ENCODE measurements at places on chromosomes 4 and X.

DNA sequence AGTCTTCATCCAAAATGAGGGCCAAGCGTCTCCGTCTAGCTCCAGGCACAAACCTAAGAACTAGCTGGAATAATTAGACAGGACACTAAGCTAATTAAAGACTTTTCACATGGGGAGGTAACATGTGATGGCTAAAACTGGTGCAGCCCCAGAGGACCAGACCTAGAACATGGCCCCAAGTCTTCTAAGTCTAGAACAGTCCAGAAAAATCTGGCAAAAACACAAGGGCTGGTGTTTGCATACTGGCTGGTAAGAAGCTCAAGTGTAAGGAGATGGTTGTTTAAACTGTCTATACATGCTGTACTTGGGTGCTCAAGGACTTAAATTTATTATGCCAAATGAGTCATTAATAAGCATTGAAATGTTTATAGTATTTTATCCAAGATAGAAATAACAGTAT, 10.0 kb downstream of the SH3KBP1 start:
- no peak for DNase-seq

GRCh38 chr4:3407930-3408792, 33.6 kb upstream of the HGFAC start:
- no peak for DNase-seq

DNA sequence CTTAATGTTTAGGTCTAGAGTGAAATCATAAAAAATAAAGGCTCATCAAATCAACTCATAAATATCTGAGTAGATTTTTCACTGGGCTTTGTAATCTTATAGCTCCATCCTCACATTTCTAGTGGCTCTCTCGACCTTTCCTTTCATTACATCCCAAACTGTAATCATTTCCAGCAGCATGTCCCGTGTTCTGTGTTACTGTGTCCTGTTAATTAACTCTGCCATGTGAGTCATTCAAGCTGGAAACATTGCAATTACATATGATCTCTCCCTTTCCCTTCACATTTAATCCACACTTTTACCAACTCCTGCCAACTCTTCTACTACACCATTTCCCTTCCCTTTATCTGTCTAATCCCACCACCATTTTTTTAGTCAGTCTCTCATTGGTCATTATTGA, 75.5 kb downstream of the UGT8 start:
- DNase-seq = no peak

GRCh38 chr4:11042760-11043159, 358.2 kb upstream of the CLNK start:
- DNase-seq = no peak

DNA sequence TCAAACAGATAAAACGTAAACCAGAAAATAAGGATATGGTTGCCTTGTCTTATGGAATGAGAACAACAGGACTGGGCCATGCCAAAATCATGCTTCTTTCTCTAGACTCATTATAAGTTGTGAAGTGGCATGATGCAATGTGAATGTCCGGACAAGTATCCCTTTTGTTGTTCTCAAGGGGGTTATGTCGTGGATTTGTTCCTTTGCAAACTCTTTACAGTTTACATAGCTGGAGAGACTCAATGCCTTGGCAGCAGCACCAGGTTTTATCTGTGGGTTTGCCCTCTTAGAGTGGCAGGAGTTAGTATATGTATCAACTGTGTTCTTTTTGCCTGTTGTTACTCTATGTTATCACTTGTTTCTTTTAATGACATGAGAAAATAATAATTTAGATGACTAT, 41.4 kb downstream of the SPRY1 start:
- DNase-seq = no peak

- DNase-seq = no peak
These were observed 613.5 kb downstream of the PCDH18 start for GRCh38 chr4:136918772-136919171.

DNA sequence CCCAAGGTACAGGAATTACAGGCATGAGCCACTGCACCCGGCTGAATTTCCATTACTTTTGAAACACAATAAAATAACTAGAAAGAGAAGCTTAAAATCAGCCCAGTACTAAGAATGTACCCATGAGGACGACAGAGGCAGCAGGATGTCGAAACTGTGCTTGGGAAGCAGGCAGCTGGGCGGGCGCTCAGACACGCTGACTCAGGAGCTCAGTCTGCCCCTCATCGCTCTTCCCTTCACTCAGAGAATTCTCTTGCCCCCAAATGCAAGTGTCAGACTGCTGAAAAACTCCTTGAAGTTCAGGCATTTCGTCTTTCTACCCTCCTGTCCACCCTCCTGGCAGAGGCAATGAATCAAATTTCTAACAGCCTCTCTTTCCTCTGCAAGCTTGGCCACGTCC, 41.0 kb upstream of the CDKN2AIP start:
- DNase-seq = no peak

DNA sequence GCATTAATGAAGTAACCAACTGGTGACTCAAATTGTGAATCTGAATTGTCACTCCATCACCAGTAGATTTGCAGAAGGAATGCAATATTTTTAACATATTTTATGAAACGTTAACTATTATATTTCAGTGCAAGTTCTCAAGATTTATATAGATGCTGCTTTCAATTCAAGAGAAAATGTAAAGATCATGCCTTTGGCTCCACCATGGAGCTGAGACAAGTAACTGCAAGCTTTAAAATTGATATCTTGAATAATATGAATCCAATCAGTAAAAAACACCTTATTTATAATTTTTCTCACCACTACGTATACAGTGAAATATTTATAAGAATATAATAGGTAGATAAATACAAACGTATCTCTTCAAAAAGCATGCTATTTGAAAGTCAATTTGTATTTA, 27.8 kb upstream of the GALNTL6 start:
- DNase-seq = no peak

- DNase-seq = no peak
These were observed 29.0 kb downstream of the VCX3A start for GRCh38 chrX:6505960-6506359.

GRCh38 chrX:136823175-136823574, 42.4 kb upstream of the ARHGEF6 start:
- no peak for DNase-seq

- no peak for DNase-seq
These were observed 3.9 kb downstream of the TFDP3 start for GRCh38 chrX:133214301-133214700.

DNA sequence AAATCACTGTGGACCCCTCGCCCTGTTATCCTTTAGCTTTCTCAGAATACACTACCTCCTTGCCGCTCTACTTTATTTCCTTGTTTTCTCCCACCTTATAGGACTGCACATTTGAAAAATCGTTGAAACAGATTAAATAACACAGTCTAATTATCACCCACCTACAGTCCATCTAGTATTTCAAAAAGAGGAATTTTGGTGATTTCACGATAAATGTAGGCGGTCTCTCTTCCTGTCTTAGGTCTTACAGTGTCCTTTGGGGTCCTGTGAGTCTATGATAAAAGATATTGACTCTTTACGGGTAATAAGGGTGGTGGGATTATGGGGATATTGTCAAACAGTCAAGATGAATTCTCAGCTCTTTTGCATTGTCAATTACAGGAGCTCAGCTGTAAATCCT, 2.4 kb upstream of the TBL1X start:
- no peak for DNase-seq

DNA sequence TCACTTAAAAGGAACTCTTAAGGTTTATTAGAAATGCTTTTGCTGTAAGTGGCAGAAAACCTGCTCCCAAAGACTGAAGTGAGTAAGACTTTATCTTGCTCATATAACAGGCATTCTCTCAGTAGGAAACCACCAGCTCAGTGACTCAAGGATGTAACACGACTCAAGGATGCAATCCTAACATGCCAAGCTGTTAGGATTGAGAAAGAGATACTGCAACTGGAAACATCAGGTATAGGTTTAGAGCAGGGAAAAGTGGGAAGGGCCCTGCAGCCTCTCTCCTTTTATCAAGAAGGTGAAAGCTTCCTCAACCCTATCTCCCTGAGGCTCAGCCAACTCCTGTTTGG, 11.9 kb upstream of the SLC9A7 start:
- no peak for DNase-seq

- DNase-seq = no peak
These were observed 217.1 kb upstream of the SMIM31 start for GRCh38 chr4:164536814-164537213.

- DNase-seq = no peak
These were observed 37.1 kb upstream of the CCDC149 start for GRCh38 chr4:24949970-24950369.

DNA sequence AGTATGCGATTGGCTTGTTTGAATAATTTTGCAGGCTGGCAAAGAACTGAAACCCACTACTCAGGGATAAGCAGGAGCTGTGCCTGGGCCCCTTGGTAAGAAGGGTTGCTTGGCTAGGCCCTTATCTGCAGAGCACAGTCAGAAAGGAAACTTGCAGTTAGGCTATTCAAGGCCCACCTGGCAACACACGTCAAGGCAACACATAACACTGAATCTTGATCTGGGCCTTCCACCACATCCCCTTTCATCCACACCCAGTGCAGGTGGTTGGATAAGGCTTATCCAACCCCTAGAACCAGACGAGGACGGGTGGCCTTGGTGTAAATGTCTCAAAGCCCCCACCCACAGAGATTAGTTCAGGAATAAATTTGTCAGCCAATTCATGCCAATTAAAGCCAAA, 72.8 kb upstream of the NEIL3 start:
- DNase-seq = no peak

- DNase-seq = no peak
These were observed 5.6 kb upstream of the CT47C1 start for GRCh38 chrX:119067023-119067739.

GRCh38 chr4:183320211-183321059, at the start of gene CLDN22:
Gene CLDN22 (minus strand): TSS chr4:183320276. CDS start chr4:183320218, 58 bp downstream.
- DNase-seq = no peak

- no peak for DNase-seq
These were observed 73.2 kb downstream of the CBLL2 start for GRCh38 chrX:22345884-22346283.

DNA sequence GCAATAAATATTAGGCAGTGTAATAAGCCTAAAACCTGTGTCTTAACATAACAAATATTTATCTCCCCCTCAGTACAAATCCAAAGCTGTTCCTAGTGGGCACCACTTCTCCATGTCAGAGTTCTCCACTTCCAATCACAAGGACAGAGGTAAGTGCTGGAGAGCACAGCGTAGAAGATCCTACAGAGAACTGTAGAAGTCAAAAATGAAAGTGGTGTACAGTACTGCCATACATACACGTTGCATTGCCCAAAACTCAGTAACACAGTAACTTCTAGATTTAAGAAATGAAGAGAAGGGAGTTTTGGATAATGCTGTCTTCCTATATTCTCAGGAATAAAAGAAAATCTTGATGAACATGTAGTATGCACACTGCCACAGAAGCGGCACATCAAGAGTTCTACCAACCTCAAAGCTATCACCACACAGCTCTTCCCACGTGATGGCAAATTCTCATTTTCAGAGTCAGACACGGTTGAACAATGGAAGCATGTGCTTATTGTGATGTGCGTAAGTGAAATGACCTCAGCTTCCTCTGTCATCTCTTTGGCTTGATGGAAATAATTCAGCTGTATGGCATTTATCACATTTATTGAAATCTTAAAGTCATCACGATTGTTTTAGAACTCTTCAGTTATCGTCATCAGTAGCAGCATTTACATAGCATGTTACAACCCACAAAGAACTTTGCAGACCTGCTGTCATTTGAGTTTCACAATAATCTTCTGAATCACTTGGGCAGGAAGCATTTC, 27.1 kb upstream of the SPANXN4 start:
- DNase-seq = no peak

DNA sequence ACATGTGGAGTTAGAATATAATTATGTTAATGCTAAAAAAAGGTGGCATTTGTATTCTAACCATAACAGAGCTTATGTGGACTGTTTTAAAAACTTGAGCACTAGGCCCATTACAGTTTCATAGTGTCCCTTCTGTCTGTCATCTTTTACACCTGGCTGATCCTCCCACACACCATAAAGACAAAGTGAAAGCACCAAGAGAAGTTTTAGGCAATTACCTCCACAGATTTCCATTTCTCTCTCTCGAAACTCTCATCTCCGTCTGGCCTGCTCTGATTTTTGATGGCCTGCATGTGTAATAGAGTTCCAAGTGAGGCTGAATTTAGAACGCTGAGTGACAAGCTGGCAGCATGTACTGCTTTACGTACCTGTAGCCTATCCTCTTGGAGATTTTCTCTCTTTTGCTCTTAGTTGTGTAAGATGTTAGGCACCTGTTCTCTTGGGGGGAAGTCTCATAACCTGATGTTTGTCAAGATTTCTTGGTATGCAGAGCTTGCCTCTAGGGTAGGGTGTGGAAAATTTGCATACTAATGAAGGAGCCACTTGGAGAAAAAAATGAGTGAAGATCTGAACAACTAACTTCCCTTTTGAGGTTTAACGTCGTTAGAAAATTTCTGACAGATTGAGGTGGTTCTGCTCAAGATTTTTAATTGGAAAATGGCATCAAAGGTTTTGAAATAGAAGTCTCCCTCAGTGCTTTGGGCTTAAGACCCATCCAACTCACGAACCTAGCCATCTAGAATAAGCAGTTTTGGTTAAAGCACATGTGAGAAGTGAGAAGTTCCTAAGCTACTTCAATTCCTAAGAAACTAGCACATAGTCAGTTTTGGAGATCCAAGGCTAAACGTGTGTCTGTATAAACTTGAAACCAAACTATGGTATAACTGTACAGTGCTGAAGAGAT, 57.6 kb upstream of the RAP1GDS1 start:
- peak; percentile 4 for DNase-seq

GRCh38 chrX:110412971-110413726, 54.5 kb downstream of the RTL9 start:
- peak; percentile 63 for DNase-seq

GRCh38 chrX:53211391-53211978, 13.5 kb downstream of the KDM5C start:
- DNase-seq = no peak

GRCh38 chrX:37871626-37872302, 24.4 kb upstream of the DYNLT3 start:
- no peak for DNase-seq

DNA sequence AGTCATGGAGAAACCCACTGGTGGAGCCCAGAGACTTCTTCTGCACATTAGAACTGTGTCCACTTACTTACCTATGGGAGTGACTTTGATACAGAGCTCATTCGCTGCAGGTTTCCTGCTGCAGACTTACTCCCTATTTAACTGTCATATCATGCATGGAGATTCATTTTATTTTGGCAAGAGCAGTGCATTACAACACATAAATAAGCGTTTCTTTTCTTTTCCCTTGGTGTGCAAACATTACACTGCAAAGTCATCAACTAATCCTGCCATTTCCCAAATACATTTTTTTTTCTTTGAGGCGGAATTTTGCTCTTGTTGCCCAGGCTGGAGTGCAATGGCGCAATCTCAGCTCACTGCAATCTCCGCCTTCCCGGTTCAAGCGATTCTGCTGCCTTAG, 230.9 kb upstream of the SFRP2 start:
- DNase-seq = no peak

DNA sequence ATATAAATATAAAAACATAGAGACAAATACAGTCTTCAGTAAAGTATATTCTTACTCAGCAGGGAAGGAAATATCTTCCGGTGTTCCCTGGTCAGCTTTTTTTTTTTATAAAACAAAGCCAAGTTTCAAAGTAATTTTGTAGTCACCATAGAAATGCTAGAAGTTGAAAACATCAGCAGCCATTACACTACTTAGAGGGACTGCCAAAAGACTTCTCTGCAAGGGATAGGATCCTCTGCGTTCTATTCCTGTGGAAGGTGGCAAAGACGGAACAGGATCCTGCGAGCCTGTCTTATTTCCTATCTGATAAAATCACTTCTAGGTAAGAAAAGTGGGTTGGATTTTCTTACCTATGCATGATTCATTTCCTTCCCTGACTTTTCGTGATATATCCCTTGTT, 19.4 kb downstream of the CLDN22 start:
- DNase-seq = no peak

- no peak for DNase-seq
These were observed 124.0 kb downstream of the UBE2K start for GRCh38 chr4:39821951-39822350.

- no peak for DNase-seq
These were observed 44.8 kb downstream of the RBPJ start for GRCh38 chr4:26365537-26366150.

Measured in activated T-cell treated with anti-CD3 and anti-CD28 coated beads, Interleukin-2, amount 50 U/mL, for 4 hours (primary cell).